ENCODE measurements at places on chromosomes 16 and 17. TPM values are rescaled to one million over a fixed set of nuclear protein-coding genes. Genes with fewer than 3 reads are reported as not detected.

TNFRSF13B gene
- not detected for total RNA-seq

CA7 gene
- not detected for total RNA-seq

CDH3 gene
- total RNA-seq, result 0.14 TPM

DNA sequence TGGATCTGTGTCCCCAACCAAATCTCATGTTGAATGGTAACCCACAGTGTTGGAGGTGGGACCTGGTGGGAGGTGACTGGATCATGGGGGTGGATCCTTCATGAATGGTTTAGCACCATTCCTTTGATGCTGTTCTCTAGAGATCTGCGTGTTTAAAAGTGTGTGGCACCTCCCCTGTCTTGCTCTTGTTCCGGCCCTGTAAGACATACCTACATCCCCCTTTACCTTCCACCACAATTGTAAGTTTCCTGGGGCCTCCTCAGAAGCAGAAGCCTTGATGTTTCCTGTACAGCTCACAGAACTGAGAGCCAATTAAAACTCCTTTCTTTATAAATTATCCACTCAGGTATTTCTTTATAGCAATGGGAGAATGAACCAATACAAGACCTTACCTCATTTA, 257.7 kb downstream of the XYLT1 start:
- no peak for DNase-seq

GRCh38 chr17:21173543-21173942, 40.4 kb downstream of the TMEM11 start:
- no peak for DNase-seq

DNA sequence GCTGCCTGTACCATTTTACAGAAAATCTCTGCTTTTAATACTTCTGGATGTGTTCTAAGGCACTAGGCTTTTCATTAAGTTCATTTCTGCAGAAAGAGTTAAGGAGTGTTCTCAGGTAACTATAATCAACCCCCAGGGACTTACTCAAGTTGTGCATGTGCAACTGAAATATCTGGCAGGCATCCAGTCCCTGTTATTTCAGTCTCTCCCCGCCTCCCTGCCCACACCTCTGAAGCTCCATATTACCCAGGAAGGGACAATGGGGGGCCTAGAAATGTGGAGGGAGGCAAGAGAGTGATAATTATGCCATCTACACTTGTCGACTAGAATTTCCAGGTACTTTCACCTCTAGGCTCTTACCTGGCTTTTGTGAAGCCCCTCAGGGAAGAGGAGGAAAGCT, 432.2 kb downstream of the MAF start:
- DNase-seq, result no peak

DNA sequence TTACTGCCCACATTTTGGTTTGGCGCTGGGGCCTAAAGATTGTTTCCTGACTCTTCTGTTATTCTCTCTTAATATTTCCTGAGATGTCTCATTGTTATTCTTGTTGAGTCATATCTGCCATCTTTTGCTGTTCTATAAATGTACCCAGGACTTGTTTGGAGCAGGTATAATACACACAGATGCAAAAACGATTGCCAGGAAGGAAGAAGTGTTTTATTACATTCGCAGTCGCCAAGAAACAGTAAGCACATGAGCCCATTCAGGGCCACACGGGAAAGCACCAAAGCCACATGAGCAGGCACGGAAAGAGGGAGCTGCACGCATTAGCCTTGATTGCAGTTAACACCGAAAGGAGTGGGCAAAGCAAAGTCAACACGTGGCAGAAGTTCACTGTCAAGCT, 70.2 kb downstream of the ARHGAP44 start:
- no peak for DNase-seq

DNA sequence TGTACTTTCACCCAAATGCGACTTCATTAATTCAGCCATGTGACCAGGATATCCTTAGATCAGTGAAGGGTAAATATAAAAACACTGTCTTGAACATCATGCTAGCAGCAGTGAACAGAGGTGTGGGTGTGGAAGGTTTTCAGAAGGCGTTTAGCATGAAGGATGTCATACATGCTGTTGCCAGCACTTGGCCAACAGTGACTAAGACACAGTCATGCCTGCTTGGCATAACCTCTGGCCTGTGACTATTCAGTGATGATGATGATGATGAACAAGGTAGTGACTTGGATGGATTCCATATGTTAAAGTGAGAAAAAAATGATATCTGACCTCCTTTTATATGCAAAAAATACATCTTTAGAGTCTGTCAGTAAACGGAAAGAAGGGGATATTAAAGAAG, 97.9 kb downstream of the MAP2K4 start:
- DNase-seq, result no peak

GRCh38 chr17:55664287-55664686, 58.4 kb downstream of the TMEM100 start:
- DNase-seq, result no peak

Data from HFFc6 (cell line).